ENCODE measurements at places on chromosomes 2 and 18. TPM values are rescaled to one million over a fixed set of nuclear protein-coding genes. Genes with fewer than 3 reads are reported as not detected.

- H3K4me1 ChIP-seq: peaks cover 6% of the 10 kb centered on the region
- H3K36me3 ChIP-seq: no peaks in the 10 kb centered on the region
- H3K27me3 ChIP-seq: no peaks in the 10 kb centered on the region
- DNase-seq: no peak
Observed at GRCh38 chr2:105595536-105595935, 149.2 kb upstream of the NCK2 start.

GRCh38 chr2:183035954-183036669, 2.1 kb downstream of the NCKAP1 start:
- DNase-seq: no peak
- no peak overlapping the region for H3K27ac ChIP-seq
- H3K4me1 ChIP-seq: peaks cover 28% of the 10 kb centered on the region
- H3K4me3 ChIP-seq: peak overlapping the region; percentile 20

- no peak for DNase-seq
- peaks cover 90% of the 10 kb centered on the region for H3K27me3 ChIP-seq
- H3K36me3 ChIP-seq: peaks cover 2% of the 10 kb centered on the region
- H3K4me3 ChIP-seq: no peak overlapping the region
- no peak overlapping the region for H3K27ac ChIP-seq
- H3K4me1 ChIP-seq: peaks cover 3% of the 10 kb centered on the region
Observed at GRCh38 chr2:176152350-176153181, 1.2 kb downstream of the HOXD4 start.

GRCh38 chr2:161122772-161123530, 37.3 kb upstream of the TANK start:
- no peak overlapping the region for H3K4me3 ChIP-seq
- no peak overlapping the region for H3K27ac ChIP-seq
- H3K27me3 ChIP-seq: no peaks in the 10 kb centered on the region
- peaks cover 13% of the 10 kb centered on the region for H3K4me1 ChIP-seq
- DNase-seq: no peak

The SEPTIN10 gene
- 1.7 TPM for total RNA-seq

DNA sequence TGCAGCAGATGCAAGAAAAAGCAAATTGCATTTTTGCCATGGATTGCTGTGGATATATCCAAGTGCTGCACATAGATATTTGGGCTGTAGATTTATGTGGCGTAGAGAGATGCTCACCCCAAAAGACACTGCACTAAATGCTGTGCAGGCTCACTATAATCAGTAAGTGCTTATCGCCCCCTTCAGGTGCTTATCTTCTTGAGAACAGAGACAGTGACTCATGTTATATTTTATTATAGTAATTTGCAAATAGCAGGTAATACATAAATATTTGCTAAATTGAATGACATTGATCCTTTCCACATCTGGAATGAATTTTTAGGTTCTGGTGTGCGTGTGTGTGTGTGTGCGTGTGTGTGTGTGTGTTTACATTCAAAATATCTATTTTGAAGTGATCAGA, 36.8 kb upstream of the PLEKHM3 start:
- no peaks in the 10 kb centered on the region for H3K4me1 ChIP-seq
- no peak overlapping the region for H3K27ac ChIP-seq
- peak; percentile 32 for DNase-seq
- H3K4me3 ChIP-seq: no peak overlapping the region

The SCYGR4 gene
- not detected for total RNA-seq

DNA sequence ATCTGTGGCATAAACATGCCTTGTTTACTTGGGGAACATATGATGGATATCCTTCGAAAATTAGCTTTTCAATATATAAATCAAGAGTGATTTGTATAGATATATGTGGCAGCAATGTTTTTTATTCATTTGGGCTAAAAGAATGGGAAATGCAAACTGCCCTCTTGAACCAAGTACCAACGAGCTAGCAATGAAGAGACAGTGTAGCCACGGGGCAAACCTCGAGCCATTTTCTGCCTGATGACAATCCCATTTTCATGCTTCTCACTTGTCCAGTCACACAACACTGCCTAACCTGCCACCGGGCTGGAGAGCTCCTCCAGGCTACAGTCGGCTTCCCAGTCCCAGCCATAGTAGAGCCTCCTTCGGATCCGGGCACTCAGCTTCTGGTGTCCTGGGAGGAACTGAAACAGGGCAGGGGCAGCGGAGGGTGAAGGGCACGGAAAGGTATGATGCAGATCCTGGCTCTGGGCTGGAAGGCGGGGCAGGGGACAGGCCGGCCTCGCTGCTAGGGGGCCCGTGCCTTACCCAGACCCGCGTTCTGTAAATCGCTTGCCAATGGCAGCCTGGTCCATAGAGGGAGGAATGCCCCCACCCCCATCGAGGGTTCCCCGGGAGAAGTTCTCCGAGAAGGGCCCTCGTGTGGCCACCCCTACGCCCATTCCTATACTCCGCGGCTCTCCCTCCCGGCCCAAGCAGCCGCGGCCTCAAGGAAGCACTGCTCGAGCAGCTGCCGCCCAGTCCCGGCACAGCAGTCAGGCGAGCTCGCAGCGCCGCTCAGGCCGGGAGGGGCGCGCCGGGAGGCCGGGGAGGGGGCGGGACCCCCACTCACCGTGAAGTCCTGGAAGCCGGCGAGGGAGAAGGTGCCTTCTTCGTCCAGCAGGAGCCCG, 552 bp downstream of the CNPPD1 start:
- peak overlapping the region; percentile 88 for H3K27ac ChIP-seq
- peak; percentile 29 for DNase-seq
- no peaks in the 10 kb centered on the region for H3K27me3 ChIP-seq
- H3K36me3 ChIP-seq: peaks cover 52% of the 10 kb centered on the region
- H3K4me1 ChIP-seq: peaks cover 58% of the 10 kb centered on the region

GRCh38 chr2:203164311-203164935, 74.4 kb upstream of the CYP20A1 start:
- no peak overlapping the region for H3K27ac ChIP-seq
- DNase-seq: no peak
- no peak overlapping the region for H3K4me3 ChIP-seq
- peaks cover 5% of the 10 kb centered on the region for H3K36me3 ChIP-seq
- no peaks in the 10 kb centered on the region for H3K4me1 ChIP-seq
- H3K27me3 ChIP-seq: no peaks in the 10 kb centered on the region

The PUS10 gene
- 5.7 TPM for total RNA-seq

- H3K4me1 ChIP-seq: peaks cover 29% of the 10 kb centered on the region
- no peaks in the 10 kb centered on the region for H3K27me3 ChIP-seq
- no peak overlapping the region for H3K4me3 ChIP-seq
- DNase-seq: no peak
- peak overlapping the region; percentile 77 for H3K27ac ChIP-seq
Observed at GRCh38 chr2:126678269-126679065, 22.5 kb downstream of the GYPC start.

The LIMS1 gene
- 63.2 TPM for total RNA-seq

GRCh38 chr2:42964439-42965083, 172.2 kb upstream of the HAAO start:
- H3K27me3 ChIP-seq: peaks cover 10% of the 10 kb centered on the region
- H3K4me3 ChIP-seq: no peak overlapping the region
- H3K36me3 ChIP-seq: no peaks in the 10 kb centered on the region

DNA sequence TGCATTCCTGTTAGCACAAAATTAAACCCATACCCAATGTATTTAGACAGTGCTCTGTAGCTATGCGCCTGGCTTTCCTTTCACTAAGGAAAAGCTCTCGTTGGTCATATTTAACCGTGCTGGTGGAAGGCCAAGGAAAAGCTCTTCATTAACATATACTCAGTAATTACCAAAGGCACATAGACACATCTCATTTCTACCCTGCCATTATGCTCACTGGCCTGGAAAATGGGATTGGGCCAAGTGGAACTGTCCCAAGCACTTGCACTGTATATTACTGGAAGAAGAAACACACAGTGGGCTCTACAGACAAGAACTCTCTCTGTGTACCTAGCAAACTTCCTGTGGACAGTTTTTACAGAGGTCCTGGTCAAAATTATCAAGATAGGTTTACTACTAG, 274.4 kb downstream of the ERBB4 start:
- DNase-seq: no peak
- H3K4me1 ChIP-seq: no peaks in the 10 kb centered on the region
- H3K27me3 ChIP-seq: no peaks in the 10 kb centered on the region

DNA sequence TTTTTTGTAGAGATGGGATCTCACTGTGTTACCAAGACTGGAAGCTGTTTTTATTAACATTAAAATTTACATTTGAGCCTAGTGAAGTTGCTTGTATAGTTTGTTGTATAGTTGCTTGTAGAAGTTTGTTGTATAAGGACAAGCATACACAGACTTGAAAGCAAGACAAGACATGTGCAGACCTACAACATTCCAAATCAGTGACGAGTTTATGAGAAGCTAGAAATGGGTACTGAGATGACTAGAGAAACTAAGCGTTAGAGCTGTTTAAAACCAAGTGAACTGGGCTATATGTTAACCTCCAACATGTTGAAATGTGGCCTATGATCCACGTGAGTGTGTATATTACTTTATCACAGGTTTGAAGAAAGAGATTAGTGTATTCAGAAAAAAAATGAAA, 39.1 kb downstream of the ABCB11 start:
- no peaks in the 10 kb centered on the region for H3K36me3 ChIP-seq
- H3K27ac ChIP-seq: no peak overlapping the region
- H3K27me3 ChIP-seq: no peaks in the 10 kb centered on the region
- no peak for DNase-seq

The SERPINB12 gene
- not detected for total RNA-seq

Measured in activated CD4-positive, alpha-beta T cell treated with anti-CD3 and anti-CD28 coated beads, Interleukin-2, amount 10 ng/mL, durations not matched to agents 7 days and 5 days (primary cell).